ENCODE measurements at places on chromosomes 2 and 18. TPM values are rescaled to one million over a fixed set of nuclear protein-coding genes. Genes with fewer than 3 reads are reported as not detected.

The DPP4 gene
- total RNA-seq: 1.9 TPM

The SPR gene
- 0.29 TPM for total RNA-seq

The SIX3 gene
- total RNA-seq: not detected

DNA sequence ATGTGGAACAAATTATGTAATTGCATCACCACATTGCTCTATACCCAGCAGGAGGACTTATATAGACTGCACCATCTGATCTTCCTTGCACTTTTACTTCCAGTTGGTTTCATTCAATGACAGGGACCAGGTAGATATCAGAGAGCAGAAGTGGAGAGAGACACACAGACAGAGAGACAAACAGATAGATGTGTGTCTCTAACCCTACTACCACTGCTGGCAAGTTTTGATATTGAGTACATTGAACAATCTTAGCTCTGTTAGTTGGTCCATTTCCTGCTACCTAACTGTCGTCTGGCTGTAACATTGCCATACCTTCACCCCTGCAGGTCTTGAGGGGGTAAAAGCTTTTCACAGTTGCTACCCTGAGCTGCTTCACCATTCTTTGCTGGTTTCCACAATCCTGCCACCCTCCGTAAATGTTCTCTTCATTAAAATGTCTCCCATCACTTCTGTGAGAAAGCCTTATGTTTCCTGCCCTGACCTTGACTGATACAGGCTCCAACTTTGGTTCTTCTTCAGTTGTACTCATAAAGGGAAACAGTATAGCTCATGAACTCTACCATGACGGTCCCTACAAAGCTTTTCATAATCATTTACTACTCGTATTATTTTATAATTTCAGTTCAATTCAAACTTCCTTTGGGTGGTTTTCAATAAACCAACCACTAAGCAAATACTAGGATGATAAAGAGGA, 62.3 kb upstream of the ITGA4 start:
- no peak for DNase-seq

DNA sequence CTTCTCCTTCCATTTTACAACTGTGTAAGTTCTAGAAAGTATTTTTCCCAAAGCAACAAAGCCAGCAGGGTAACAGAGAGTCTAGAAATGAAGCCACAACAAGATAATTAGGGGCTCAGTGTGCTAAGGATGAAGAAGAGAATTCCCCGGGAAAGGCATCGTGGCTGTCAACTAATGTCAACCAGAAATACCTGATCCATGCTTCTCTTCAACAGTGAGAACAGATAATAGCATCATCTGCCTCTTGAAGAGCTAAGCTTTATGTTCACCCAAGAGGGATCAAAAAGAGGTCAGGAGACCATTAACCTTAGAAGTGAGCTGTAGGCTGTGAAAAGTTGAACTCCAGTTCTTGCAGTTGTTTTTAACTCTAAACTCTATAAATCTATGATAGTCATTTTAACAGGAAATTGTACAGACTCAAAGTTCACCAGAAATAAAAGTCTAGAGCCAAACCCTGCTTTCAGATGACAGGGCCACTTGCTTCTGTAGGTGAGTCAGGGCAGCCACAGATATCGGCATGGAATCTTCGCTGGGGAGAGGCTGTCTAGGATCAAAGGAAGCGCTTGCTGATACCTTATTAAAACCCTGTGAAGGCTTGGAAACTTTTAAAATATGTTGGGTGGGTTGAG, 540.7 kb upstream of the ID2 start:
- DNase-seq: no peak

GRCh38 chr18:9987931-9988330, 74.1 kb downstream of the VAPA start:
- no peak for DNase-seq

DNA sequence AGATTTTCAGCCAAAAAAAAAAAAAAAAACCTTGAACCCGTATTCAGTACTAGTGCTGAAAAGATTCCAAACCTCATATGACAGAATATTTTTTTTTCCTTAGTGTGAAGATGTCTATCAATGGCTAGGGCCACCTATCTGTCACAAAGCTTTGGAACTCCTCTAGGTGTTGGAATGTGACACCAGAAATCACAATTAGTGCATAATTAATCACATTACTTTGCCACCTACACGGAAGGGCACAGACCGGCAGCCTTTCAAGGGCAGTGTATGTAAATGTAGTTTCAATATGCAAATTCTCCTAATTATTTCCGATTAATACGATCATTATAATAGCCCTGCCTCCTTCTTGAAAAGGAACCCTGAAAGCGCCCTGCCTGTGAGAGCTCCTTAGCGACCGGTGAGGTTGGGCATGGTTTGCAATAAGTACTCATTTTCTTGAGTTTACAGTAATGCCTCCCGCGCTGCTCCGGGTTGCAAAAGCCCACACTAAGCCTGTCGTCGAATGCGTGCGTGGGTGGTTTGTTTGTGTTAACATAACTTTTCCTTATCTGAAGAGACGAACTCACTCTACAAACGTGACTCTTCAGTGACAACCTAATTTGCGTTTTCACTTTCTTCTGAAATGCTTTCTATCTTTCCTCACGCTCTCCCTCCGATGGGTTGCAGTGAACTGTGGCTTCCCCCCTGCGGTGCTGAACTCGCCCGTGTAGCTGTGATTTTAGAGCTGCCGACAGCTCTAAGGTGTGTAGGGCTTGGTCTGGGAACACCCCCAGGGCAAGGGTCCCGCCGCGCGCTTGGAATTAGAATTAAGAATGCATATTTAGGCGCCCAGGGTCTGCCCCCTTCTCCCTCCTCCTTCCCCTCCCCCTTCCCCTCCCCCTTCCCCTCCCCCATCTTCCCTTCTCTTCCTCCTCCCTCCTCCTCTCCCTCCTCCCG, 765 bp upstream of the ID2 start:
- DNase-seq: no peak

DNA sequence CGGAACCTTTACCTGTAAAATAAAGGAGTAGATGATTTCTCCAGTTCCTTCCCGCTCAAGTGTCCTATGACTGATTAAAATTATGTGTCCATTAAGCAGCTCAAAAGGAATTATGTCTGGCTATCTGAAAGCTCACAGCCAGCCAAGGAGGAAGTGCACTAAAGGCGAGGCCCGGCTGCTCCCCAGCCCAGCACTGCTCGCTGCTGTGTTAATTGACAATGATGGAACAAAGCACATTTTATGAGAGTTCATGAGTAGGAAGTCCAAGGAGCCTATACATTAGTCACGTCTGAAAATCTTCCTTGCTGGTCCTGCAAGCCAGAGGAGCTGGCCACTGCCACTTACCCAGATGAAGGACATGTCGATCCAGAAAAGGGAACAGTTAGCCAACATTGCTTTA, 14.3 kb downstream of the TTC32 start:
- no peak for DNase-seq

GRCh38 chr2:3420076-3420768, 40.7 kb downstream of the TRAPPC12 start:
- DNase-seq: no peak

Data from activated B cell treated with CpG ODN at 0.5 μM for 24 hours (primary cell).